Kidney glomerular epithelial cell (primary cell): ENCODE measurements at places on chromosomes 3 and 15.

GRCh38 chr3:64190517-64191515 lies 34.5 kb downstream of the PRICKLE2 start:
- peak; percentile 65 for DNase-seq

DNA sequence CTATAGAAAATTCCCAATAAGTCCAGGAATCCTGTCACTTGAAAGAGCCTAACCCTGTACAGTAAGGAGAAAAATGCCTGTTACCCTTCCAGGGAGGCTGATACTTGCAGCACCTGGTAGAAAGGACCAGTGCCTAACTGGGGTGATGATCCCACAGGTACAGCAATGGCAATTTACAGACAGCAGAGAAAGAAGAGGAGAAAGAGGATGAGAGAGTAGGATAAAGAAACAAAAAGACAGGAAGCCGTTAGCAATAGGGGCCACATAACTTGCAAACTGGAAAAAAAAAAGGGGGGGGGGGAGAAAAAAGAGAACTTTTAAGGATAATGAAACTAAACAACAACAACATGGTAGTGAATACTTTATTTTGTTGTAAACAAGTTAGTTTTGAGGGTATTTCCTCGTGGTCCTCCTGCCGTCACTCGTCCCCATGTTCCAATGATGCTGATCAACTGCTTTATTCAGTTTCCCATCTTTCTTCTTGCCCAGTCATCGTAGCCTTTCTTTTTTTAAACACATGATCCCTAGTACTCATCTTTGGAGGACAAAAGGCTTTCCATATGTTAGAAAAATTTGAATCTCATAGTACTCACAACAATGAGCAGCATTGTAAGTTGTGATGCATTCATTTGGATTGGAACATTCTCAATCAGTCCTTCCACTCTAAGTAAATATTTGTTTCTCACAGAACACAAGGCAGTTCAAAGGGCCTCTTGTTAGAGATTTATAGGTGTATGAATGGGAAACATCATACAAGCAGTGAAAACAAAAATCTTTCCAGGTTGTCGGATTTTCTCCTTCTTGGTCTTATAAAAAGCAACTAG lies 8.6 kb downstream of the TM4SF1 start:
- no peak for DNase-seq

- DNase-seq, result no peak
These were observed 61.0 kb downstream of the IQSEC1 start for GRCh38 chr3:13012221-13012691.

GRCh38 chr15:95327661-95328060 lies 1002.8 kb upstream of the NR2F2 start:
- DNase-seq, result no peak

DNA sequence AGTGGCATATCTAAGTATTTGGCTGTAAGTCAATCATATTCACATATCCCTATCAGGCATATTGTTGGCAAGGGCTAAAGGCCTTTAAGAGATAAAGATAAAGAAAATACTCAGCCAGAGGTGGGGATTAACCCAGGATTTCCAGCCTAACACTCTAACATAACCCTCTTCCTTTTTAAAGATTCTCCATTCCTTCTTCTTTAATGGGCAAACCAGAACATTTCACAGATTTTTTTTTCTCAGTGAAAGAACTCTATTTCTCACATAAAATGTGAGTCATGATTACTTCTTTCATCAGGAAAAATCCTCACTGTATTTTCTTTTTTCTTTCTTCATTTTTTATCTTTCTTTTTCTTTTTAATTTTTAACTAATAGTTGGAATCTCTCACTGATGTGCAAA lies 200.4 kb downstream of the NR1D2 start:
- DNase-seq, result peak; percentile 61

- DNase-seq, result no peak
These were observed 28.3 kb downstream of the PPCDC start for GRCh38 chr15:75051711-75052110.

- no peak for DNase-seq
These were observed 3.9 kb downstream of the UPK1B start for GRCh38 chr3:119177321-119177720.

DNA sequence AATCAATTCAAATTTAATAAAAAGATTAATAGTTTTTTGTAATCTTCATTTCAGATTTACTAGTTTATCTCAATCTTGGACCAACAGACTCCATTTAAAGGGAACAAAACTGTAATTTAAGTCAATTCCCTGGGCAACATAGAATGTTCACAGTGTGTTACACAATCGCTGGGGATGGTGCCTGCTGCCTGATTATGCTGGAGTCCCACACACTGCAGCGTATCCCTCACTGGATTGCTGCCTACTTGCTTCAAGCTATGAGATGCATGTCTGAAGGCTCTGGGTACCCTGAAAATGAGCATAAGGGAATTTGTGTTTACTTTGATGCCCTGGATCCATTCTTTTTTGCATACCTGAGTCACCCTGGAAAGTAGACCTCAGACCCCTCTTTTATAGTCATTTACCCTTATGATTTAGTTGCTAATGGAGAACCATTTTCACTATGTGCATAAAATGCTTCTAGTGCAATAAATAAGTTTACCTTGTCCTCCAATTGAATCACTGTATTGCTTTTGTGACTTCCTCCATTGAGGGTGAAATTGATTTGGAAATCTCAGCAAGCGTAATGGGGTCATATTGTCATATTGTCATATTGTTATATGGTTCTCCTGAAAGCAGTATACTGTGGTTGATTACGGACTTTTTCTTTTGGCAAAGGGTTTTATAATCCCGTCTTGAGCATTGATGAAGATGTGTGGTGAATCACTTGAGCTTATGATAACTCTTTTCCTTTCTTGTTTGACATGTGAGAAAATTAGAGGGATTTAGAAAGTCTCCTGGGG lies 35.9 kb downstream of the ITPR1 start:
- DNase-seq, result no peak

GRCh38 chr3:94294806-94295205 lies 231.9 kb downstream of the NSUN3 start:
- DNase-seq, result peak; percentile 53

DNA sequence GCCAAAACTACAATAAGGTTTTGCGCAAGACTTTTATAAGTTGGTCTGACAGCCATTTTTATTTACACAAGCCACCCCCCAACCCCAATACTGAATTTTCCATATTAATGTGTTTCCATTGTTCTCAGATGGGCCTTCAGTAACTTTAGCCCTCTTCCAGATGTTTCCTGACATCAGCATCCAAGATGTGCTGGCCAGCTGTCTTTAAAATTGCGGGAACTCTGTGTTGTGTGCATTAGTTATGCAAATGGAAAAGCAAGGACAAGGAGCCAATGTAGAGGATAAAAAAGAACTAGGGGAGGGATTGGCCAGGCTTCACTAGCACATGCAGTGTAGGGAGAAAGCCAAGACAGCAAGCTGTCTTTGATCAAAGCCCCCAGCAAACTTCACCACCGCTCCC lies 45.4 kb downstream of the COMMD2 start:
- no peak for DNase-seq

- DNase-seq, result peak; percentile 7
These were observed 658 bp downstream of the EOGT start for GRCh38 chr3:69012800-69013252.

- DNase-seq, result no peak
These were observed 34.7 kb downstream of the GRK7 start for GRCh38 chr3:141797819-141798447.

DNA sequence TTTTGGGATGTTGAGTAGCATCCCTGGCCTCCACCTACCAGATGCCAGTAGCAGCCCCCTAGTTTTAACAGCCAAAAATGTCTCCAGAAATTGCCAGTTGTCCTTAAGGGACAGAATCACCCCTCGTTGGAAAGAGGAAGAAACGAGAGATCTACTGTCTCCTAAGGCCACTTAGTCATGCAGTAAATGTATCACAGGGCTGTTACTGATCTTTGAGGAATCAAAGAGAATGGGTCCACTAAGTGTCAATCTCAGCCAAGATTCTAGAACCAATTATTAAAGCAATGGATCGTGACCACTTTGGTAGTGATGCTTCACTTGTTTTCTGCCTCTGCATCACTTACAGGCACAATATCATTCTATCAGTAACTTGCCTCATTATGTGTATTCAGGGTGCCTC lies 26.4 kb downstream of the POLG start:
- DNase-seq, result no peak

DNA sequence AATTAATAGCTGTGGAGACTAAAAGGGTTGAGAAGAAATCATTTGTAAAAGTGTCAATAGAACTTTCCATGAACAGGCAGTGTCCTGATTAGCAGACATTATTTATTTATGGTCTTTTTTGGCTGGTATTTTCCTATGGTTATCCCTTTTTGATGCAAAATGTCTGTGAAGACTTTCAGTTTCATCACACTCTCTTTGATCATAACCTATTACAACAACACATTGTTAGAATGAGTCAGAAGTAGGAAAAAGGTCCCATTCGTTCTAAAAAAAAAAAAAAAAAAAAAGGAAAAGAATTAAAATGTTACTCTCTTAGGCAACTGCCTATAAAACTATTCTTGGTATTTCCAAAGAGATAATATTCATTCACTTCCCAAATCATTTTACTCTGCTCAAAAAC lies 62.1 kb downstream of the SLC49A4 start:
- peak; percentile 1 for DNase-seq

GRCh38 chr15:51331141-51331540 lies 7.3 kb downstream of the CYP19A1 start:
- no peak for DNase-seq

DNA sequence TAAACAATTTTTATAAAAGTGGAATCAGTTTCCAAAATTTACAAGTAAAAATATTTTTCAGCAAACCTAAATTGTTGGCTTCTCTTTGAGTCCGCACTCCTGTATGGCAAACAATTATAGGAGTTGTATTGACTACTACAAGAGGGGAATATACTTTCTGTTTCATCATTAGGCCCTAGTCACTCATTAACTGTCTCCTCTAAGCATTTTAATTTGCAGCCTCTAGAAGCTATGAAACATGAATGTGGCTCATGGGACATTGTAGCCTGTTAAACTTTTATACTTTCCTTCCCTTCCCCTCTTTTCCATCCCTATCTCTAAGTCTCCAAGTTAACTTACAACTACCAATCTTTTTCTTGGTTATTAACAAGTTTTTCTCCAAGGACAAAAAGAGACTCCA lies 58.9 kb upstream of the CBLB start:
- DNase-seq, result no peak

- DNase-seq, result peak; percentile 96
These were observed 41.0 kb upstream of the PRICKLE2 start for GRCh38 chr3:64266065-64266931.

DNA sequence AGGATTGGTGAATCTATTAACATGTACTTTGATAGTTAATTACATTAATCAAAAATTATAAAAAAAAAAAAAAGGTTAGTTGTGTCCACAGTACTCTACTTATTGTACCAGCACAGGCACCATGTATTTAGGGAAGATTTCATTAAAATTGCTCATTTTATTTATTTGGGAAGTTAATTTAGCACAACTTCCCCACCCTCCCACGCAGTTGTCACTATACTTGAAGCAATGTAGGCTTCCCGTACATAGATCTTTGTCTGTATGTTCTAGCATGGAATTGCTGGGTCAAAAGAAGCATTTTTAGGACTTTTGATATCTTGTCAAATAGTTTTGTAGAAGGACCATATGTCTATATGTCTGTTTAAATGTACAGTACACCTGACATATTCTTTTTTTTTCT lies 4.4 kb downstream of the GPR27 start:
- no peak for DNase-seq

- DNase-seq, result no peak
These were observed 229.8 kb upstream of the PLSCR5 start for GRCh38 chr3:146834917-146835316.

- DNase-seq, result no peak
These were observed 292.0 kb downstream of the TBL1XR1 start for GRCh38 chr3:176905331-176905730.

DNA sequence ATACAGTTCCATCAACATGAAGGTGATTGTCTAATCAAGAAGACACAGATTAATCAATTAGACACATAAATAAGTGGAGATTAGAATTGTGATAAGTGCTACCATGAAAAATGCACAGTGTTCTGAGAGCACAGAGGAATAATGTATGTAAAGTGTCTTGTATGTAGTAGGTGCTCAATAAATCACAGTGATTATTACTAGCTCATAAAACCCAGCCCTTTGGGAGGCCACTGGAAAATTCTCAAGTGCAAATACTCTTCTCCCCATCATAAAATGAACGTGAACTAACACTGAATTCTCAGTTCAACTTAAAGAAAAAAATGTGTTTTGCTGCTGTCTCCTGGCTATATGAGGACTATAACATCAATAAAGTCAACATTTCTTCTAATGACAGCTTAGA lies 368.2 kb downstream of the FOXP1 start:
- no peak for DNase-seq

- DNase-seq, result no peak
These were observed 18.2 kb downstream of the ZNF592 start for GRCh38 chr15:84766461-84767035.

DNA sequence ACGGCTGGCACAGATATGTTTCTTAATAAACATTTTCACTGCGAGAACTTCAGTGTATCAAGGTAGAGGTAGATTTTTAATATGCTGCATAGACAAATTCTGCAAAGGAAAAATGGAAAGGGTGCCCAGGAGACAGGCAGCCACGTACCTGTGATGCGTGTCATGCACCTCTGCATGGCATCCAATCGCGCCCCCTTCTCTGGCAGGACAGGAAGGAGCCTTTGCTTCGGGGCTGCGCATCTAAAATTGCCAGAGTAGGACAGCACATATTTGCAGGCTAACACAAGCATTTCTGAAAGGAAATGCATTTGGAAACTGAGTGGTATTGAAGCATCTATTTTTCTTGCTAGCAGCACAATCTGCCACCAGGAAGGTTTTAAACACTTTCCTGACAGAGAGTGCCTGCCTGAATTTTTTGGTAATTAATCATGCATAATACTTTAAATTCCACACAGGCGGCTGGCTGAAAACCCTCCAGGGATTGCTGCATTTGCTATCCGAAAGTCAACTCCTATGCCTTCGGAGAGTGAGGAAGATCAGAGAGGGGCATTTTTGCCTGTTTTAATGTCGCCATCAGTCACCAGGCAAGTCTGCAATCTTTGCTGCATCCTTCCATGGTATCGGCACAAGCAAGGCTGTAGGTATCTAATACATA lies 165.1 kb upstream of the ATP10A start:
- peak; percentile 31 for DNase-seq

DNA sequence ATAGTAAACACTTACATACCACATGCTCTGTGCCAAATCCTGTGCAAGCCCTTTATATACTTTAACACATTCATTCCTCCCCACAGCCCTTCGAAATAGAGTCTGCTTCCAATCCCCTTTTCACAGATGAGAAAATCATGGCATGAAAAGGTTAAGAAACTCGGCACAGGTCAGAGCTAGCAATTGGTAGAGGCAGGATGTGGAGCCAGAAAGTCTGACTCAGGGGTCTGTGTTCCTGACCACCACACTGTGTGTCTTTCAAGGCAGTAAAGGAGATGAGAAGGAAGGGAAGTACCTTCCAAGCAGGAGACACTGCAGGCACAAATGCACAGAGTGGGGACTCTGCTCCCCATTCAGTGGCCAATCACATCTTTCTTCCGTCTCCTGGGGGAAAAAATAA lies 61.1 kb downstream of the SCN11A start:
- no peak for DNase-seq

- DNase-seq, result no peak
These were observed 431.6 kb downstream of the MAGI1 start for GRCh38 chr3:65607101-65607500.

- no peak for DNase-seq
These were observed 91.5 kb downstream of the RPL22L1 start for GRCh38 chr3:170778240-170779217.
